B cell (primary cell): ENCODE measurements at places on chromosomes 5 and 9. TPM values are rescaled to one million over a fixed set of nuclear protein-coding genes. Genes with fewer than 3 reads are reported as not detected.

DNA sequence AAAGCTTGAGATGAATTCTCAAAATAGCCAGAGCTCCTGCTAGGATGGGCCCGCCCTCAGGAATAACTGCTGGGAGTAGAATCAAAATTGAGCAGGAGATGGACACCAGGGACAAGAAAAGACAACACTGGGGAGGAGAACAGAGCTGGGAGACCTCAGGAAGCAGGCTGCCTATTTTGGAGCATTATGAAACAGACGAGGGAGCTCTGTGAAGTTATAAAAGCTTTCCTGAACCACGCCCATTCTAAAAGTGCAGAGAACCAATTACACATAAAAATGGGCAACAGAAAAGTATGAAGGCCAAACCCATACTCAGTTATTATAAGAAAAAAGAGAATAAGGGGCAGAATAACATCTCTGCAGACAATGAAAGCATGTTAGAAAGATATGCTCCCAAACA lies 213.9 kb upstream of the TRPC7 start:
- DNase-seq: no peak

GRCh38 chr5:154364771-154365170 lies 81.0 kb upstream of the SAP30L start:
- no peak for DNase-seq

DNA sequence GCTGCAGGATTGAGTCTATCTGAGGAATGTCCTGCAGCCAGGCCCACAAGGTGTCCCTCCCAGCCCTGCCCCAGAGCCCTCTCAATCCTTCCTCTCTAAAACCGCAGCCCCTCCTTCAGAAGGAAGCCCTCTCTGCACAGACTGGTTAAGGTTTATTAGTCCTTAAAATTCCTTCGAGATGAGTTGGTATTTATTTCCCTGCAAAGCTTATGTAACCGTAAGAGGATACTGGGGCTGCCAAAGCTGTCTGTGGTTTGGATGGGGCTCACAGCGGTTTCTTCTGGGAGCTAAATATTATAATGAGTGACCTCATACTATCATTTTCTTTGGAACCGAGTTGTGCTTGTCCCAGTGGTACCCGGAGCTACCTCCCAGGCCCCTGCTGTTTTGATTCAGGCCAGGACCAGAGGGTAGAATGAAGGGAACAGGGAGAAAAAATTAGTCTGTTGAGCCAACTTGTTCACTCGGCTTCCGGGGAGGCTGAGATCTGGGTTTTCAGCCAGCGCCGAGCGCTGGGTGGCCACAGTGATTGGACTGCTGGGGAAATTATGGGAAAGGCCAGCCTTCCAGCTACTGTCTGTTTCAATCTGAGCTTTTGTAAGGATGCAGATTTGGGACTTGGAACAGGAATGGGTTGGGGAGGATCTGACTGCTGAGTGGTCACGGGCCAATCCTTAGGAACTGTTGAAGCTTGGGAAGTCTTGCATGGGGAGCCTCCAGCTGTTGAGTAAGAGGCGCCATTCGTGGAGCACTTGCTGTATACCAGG lies 107.5 kb downstream of the NDFIP1 start:
- DNase-seq: no peak

DNA sequence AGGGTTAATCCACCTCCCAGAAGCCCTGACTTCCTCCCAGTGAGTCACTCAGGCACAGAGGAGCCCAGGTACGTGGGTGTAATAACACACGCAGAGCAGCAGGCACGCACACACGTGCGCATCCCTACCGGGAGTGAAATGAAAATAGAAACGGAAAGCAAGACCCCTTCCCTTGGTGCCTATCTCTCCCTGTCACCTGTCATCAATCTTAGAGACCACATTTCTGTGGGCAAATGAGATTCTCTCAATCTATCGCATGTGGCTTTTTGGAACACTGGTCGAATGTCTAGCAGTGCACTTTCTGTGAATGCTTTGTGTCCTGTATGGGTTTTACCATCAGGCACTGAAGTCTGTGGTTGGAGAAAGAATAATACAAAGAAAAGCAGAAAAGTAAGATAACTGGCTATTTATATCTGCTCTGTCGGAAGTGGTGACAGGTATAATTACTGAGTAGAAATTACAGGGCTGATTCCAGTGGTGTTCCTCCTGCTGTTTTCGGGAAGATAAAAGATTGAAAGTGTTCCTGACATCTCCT lies 137.7 kb upstream of the GRIA1 start:
- no peak for DNase-seq

The DIPK1B gene
- 9.2 and 9.6 TPM in 2 replicates for total RNA-seq

DNA sequence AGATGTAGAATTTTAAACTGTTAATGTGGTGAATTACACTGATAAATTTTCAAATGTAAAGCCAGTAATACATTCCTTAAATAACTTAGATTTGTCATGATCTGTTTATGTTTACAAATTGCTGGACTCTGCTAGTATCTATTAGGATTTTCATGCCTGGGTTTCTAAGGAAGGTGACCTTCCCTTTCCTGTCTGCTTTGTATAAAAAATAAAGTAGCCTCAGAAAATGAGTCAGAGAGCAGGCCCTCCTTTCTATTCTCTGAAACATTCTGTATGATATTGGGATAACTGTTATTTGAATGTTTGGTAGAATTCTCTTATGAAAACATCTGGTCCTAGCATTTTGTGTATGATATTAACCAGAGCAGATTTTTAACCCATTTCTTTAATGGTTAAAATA lies 255.3 kb downstream of the SYK start:
- DNase-seq: no peak

- no peak for DNase-seq
These were observed 75.0 kb downstream of the NR6A1 start for GRCh38 chr9:124696101-124696500.
